SK-N-MC (cell line): ENCODE measurements at places on chromosomes 3 and 15.
A peak's percentile ranks its signal among the peaks of the same experiment; 100 is the strongest.

DNA sequence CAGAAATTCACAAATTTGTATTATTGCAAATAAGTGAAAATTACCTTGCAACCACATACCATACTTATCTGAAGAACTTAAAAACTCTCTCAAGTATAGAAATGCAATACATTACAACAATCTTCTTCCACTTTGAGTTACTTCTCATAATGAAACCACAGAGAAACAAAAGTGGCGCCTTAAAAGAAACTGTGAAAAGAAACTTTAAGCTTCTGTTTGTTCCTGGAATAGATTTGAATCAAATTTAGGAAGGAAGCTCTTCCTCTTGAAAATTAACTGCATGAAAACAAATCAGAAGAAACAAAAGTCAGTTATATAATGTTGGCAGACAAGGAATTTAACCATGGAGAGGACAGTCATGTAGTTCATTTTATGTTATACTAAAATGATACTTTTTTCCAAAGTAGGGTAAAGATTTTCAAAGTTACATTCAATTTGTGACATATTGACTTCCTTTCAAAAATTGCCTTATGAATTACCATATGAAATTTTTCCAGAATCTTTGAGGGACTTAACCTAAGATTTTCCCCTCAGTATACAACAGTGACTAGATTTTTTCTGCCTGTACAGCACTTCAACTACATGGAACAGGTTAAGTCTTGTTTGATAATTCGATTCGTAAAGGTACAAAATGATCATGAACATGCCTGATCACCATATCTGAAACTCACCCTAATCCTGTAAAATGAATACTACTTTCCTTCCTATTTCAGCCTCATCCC, 57.6 kb upstream of the TNFSF10 start:
- no peak for DNase-seq

GRCh38 chr3:14281053-14281452, 102.4 kb downstream of the LSM3 start:
- DNase-seq, result no peak

GRCh38 chr3:46845397-46845859, 17.8 kb downstream of the MYL3 start:
- no peak for DNase-seq

GRCh38 chr3:160754371-160754854, 1.6 kb upstream of the PPM1L start:
- no peak for DNase-seq

DNA sequence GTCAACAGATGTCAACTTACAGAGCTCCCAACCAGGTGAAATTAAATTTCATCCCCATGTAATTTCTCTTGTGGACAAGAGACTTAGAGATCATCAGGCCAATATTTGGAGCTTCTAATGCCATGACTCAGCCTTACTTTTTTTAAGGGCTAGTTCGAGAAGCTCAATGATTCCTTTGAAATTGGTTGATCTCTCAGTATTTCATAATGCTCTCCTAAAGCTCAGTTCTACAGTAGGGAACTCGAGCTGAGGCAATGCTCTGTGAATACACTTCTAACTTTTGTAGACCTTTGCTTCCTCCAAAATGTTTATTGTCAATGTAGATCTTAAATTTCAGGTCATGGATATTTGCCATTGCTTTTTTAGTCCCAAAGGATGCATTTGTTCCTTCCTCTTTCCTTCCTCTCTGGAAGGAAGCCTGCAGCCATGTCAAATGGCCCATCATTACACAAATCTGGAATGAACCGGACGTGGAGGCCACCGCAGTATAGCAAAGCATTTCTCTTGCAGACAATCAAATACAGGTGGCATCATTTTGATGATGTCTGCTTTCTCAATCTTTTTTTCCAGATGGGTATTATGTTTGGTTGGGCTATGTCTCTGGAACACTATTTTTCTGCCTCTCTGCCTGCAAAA, 28.3 kb downstream of the STARD5 start:
- DNase-seq, result no peak

DNA sequence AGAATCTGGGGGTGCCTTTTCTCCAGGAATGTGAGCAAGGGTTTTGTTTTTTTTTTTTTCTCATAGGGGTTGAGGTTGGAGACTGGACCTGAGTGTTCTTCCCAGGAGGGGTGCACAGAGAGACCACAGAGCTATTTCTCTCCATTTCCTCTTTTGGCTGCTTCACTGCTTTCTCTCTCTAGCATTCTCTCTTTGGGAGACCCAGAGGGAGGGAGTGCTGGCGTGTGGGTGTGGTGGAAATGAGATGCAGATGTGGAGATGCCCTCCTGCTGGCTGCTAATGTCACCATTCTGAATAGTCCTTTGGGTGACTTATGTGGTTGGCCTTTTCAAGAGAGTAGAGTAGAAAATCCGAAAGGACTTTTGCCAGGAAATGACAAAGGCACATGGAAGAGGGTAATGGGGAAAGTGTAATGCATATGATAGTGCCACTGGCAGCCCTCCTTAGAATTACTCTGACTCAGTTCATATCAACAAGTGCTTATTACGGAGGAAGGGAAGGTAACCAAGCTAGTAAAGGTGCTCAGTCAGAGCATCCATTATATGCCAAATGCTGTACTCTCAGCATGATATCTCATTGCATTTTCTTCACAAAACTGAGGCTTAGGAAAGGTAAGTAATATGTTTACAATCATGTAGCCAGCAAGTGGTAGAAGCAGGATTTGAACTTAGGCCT, 1.9 kb downstream of the SYN2 start:
- DNase-seq, result no peak

DNA sequence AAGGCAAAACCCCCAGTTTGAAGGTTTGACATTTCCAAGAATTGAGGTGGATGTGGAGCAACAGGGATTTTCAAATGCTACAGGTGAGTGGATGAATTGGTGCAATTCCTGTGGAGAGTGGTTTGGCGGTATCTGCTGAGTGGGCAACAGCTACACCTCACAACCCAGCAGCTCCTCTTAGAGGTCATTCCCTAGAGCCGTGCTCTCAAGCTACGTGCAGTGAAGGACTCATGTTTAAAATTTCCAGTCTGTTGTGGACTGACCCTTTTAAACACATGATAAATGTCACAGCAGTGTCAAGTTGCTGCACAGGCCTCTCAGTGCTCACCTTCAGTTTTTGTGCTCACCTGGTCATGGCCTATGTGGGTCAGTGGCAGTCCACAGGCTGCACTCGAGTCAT, 9.5 kb downstream of the C3orf20 start:
- no peak for DNase-seq

- no peak for DNase-seq
Measured at GRCh38 chr3:116118475-116119169, 326.7 kb downstream of the LSAMP start.

GRCh38 chr15:65421360-65422215, 1.2 kb downstream of the IGDCC4 start:
- no peak for DNase-seq

DNA sequence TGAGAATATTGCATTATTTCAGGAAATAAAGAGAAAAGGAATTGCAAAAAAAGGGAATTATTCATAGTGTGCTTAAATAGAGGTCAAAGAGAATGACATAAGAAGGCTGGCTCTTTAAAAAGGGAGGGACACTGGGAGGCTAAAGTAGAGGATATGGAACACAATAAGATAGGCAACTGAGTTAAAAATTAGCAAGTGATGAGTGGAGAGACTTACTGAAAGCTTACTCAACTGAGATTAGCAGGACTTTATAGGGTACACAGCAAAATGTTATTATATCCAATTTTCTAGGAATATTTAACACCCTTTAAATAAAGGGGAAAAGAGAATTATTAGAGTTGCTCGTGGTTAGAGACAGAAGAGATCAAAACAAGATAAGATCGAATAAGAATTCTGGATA, 375.2 kb downstream of the LSAMP start:
- no peak for DNase-seq

GRCh38 chr15:99408236-99409096, 157.2 kb downstream of the LRRC28 start:
- peak; percentile 68 for DNase-seq

DNA sequence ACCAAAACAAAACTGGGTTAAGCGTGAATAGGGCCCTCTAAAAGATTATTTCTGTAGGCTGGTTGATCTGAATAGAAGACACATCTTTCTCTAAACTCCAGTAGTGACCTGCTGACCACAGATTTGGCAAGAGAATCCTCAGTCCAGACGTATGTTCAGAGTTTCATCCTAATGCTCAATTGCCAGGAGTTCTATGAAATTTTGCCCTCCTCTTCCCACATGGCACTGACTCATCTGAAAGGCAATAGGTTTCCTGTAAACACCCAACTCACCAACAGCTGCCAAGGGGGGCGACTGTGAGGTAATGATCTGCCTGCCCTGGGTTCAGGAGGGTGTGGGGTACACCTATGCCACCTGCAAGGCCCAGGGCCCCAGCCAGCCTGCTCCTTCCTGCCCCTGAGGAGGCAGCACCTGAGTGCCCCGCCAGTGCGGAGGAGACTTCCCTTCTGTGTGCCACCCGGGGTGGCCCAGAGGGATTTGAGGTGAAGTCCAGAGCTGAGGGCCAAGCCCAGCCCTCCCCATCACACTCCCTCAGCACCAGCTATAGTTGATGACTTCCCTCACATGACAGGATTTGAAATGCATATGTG, 8.4 kb upstream of the PLA2G4D start:
- no peak for DNase-seq

GRCh38 chr15:57821826-57822225, 115.3 kb downstream of the POLR2M start:
- DNase-seq, result no peak

DNA sequence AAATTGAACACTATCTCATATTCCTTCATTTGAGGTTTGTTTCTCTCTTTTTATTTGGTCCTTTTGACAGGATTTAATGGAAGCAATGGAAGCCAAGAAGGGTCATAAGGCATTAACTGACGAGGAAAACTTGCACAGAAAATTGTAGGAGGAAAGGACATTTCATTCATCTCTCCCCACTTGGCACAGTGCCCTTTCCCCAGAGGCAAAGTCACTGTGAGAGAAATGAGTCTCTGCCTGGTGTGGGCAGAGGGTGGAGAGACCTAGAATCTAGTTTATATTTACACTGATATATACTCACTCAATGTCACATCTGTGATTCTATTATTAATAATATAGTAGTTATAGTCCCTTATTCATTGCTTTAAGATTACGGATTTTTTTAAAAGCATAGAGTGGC, 324.6 kb upstream of the IL12A start:
- no peak for DNase-seq

GRCh38 chr15:95972041-95972553, 358.4 kb upstream of the NR2F2 start:
- no peak for DNase-seq

DNA sequence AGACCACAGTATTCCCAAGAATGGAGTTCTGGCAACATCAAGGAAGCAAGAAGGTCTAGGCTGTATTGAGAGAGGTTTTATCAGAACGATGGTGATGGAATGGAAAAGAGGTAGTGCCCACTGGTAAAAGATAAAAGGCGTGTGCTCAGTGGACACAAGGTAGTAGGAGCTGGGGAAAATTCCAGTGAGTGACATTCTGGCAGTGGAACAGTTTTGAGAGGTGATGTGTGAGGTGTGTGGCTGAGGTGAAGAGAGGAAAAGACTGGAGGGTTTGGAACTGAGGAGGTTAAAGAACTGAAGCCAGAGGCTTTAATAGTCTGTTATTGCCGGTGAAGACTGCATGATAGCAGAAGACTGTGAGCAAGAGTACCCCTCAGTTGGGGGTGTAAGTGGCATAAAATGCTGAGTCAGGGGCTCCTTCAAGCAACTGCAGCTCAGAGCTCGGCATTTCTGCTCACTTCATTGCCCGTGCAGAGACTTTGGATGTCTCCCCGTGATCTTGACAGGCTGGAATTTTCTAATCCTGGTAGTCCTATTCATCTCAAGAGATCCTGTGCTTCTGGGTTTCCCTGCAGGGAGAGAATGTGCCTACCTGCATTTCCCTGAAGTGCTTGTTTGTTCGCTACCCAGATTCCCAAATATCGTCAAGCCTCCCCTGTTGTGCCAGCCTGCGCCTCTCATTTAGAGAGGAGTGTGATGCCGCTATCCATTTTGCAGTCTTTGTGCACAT, 191.0 kb downstream of the SATB1 start:
- no peak for DNase-seq

GRCh38 chr15:93036951-93037819, 51.8 kb downstream of the RGMA start:
- no peak for DNase-seq

- DNase-seq, result no peak
Measured at GRCh38 chr15:88849376-88850072, 45.8 kb downstream of the HAPLN3 start.

- DNase-seq, result no peak
Measured at GRCh38 chr15:38189671-38190295, 62.9 kb upstream of the SPRED1 start.

DNA sequence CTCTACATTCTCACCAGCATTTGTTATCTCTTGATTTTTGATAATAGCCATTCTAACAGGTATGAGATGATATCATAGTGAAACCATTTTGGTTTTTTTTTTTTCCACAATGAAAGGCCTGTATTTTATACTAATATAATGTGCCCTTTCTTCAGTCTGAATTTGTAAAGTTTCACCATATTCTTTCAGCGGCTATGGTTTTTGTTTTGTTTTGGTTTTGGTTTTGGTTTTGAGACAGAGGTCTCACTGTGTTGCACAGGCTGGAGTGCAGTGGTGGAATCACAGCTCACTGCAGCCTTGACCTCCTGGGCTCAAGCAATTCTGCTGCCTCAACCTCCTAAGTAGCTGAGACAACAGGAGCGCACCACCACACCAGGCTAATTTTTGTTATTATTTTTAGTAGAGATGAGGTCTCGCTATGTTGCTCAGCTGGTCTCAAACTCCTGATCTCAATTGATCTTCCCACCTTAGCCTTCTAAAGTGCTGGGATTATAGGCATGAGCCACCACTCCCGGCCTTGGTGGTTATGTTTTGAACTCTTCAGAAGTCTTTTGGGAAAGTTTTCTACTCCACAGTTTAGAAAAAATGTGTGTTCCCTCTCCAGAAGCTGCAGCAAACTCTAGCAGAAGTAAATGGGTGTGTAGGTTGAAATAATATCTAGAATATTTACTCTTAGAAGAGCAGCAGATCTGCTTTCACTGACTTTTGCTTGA, 110.2 kb upstream of the UMPS start:
- DNase-seq, result no peak

GRCh38 chr15:88646951-88647350, 8.1 kb downstream of the ISG20 start:
- no peak for DNase-seq

DNA sequence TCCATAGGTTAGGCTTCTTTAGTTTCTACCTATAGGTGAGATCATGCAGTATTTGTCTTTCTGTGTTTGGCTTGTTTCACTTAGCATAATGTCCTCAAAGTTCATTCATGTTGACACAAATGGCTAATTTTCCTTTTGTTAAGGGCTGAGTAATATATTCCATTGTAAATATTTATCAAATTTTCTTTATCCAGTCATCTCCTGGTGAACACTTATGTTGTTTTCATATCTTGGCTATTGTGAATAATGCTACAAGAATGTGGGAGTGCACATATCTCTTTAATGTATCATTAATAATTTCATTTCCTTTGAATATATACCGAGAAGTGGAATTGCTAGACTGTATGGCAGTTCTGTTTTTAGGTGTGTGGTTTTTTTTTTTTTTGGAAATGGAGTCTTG, 250.9 kb upstream of the SEMA6D start:
- DNase-seq, result no peak
